ENCODE measurements at places on chromosomes 7 and 10.

DNA sequence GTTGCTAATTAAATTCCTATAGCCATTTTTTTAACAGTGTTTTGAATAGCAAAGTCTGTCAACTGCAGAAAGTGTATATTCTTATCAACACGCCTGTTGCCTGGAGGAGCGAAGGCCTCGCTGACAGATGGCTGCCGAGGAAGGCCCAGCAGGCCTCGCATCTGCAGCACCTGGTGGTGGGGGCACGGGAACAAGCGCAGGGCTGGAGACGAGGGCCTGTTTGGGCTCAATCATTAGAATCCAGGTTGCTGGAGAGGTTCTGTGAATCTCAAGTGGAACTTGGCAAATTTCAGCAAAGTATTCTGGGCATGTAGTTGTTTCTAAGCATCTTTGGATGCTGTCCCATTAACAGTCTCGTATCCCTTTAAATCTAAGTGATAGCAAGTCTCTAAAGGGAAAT is 66.1 kb upstream of the FAM204A start:
- no peak for DNase-seq

DNA sequence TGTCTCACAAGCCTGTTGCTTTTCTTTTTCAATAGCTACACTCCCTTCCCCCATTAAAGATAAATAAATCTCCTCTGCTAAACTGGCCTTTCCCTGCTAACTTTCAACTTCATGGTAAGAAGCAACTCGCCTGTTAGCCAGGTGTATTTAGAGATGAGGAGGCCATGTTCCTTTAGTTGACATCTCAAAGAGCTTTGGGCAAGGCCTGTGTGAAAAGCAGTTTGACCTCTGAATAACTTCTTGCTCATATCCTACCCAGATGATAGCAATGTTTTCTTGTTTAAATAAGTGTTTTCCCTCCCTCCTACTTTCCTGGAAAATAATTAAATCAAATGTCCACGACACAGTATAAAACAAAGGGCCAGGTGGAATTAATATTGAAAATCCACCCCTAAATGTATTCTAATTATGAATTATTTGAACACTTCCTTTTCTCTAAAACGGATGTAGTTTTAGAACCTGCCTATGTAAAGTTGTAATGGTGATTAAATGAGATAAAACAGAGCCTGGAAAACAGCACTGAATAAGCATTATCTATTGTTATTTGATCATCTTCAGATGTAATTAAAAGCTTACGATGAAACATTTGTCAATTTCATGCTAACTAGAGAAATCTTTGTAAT is 78.5 kb downstream of the HGF start:
- DNase-seq, result no peak

GRCh38 chr7:30549931-30550493 is 44.7 kb upstream of the GARS1 start:
- no peak for DNase-seq

GRCh38 chr10:48695636-48696534 is 11.2 kb downstream of the WDFY4 start:
- no peak for DNase-seq

- DNase-seq, result no peak
Observed at GRCh38 chr7:40676221-40676620, 541.4 kb downstream of the SUGCT start.

DNA sequence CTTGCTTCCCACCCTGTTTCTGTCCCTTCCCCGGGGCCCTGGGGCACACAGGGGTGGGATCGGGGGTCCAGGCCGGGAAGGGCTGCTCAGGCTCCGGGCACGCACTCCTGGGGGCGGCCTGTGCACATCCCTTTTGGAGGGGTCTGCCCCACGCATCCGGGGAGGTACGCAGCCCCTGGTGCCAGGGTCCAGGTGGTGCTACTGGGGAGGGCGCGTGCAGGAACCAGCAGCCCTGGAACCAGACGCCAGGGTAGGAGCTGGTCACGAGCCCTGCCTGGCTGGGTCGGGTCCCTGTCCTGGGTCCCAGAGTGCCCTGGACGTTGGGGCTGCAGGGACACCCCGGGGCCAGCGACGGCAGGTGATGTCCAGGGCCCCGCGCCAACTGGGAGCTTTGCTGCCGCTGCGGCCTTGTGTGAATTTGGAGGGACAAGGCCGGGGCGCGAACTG is 53.4 kb downstream of the GLRX3 start:
- DNase-seq, result no peak

DNA sequence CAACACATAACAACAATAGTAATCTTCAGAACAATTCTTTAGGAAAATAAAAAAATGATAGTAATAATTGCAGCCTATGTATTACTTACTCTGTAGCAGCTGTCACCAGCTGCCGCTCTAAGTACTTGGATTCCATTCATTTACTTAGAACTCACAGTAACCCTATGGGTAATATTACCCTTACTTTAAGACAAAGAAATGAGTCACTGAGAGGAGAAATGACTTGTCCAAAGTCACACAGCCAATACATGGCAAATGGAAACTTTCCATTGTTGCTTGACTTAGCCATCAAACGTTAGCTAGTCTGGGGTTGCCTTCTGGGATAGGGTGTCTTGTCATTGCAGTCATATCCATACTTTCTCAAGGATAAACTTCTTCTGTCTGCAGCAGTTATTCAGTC is 3.6 kb downstream of the CCNY start:
- no peak for DNase-seq

DNA sequence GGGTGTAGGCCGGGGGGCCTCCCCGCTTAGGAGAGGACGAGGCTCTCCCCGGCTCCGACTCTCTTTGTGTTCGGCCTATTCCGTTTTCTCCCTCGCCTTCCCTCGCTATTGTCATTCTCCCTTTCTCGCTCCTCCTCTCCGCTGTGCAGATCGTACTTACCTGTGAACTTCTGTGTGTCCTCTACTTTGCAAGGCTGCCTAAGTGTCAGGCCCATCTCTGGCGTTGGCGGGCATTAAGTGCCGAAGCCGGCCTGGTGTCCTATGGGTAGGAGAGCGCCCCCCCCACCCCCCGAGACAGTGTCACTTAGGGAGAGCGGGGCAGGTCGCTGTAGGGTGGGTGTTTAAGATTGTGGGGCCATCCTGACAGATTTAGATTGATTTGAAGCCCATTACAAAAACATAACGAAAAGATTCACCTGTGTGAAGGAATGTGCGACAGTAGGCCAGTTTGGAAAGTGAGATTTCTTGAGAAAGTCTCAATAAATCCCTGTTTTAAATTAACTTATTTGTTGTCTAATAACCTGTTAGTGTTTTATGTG is 579 bp downstream of the RBM33 start:
- peak; percentile 12 for DNase-seq

- no peak for DNase-seq
Observed at GRCh38 chr10:86265236-86265894, 101.2 kb downstream of the GRID1 start.

GRCh38 chr10:130719448-130719752 is 583.2 kb downstream of the GLRX3 start:
- no peak for DNase-seq

GRCh38 chr10:88565072-88565471 is 18.0 kb downstream of the RNLS start:
- DNase-seq, result no peak

DNA sequence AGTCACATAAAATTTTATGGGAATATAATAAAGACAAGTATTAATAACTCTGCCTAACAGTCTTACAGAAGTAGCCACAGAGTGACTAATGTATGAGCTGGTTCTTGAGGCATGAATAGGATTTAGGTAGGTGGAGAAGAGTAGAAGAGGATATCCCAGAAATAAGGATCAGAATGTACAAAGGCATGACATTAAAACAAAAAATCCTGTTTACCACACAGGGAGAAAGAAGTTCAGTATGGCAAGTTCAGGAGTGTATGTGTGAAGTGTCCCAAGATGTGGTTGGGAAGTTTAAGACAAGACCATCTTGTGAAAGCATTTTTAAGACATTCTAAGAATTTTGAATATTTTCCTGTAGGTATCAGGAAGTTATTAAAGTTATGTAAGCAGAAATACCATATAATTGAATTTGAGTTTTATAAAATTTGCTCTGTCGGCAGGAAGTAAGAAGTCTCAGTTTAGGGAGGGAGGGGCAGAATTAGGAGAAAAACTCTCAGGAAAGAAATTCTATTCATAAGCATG is 64.7 kb upstream of the CAV2 start:
- no peak for DNase-seq

GRCh38 chr10:121662945-121663917 is 65.0 kb upstream of the FGFR2 start:
- DNase-seq, result no peak

GRCh38 chr10:60148266-60148840 is 241.3 kb downstream of the ANK3 start:
- DNase-seq, result no peak

DNA sequence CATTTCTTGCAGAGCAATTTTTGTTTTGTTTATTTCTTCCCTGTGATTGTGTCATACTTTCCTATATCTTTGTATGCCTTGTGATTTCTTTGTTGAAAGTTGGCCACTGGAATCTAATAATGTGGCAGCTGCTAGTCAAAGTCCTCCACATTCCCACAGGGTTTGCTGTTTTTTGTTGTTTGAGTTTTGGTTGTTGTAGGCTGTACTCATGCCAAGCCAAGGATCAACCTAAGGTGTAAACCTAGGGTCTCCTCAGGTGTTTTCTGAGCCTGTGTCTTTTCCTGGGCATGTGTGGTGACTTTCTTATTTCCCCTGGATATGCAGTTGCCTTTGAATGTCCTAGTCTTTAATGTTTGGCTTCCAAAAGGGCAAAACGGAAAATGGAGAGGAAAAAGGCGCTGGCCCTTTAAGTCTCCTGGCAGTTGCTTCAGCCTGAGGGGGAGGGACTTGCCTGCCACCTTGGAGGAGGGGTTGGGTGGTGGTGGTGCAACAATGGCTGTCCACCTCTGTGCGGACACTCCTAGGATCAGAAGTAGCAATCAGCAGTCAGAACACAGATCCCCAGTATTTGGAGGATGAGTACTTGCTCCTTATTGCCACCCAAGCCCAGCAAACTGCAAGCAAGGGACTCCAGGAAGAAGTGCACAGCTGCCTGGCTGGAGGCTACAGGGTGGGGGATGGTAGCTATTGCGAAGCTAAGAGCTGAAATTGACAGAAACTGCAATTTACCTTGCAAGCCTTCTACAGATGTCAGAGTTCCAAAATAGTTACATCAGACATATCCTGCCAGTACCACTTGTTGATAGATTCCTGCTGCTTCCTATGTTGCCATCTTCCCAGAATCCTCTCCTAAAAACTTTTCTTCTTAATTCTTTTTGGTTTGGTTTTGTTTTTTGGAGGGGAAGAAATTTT is 5.6 kb upstream of the ZNF518A start:
- DNase-seq, result no peak

DNA sequence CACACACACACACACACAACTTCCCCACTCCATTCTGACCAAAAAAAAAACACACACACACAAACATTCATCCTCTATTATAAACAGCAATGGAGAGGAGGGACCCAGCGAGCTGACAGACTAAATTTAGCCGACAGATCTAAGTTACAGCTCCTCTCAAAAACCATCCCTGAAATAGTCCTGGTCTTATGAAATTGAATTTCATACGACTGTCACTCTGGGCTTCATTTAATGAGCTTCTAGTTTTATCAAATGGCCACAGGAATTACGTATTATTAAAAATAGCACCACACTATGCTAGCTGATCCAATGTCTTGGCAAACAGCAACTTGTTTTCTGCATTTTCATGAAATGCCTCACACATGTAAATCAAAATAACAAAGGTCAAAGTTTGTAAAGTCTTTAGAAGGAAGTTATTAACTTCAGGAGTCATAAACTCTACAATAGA is 131.3 kb upstream of the ASAH2 start:
- DNase-seq, result no peak

DNA sequence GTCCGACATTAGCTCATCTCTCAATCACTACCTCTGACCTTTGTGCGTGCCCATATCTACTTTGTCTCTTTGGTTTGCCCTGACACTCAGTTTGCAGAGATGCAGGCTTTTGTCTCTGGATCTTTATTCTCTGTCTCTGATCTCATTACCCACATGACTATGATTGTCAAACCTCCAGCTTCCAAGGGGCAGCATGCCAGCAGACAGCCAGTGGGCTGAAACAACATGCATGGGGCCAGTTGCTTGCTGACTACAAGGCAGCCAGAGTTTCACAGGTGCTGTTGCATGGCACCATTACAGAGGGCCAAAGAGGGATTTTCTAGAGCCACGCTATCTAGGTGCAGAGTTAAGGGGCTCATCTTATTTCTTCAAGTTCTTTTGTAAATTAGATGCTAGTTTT is 146.2 kb downstream of the SPAG6 start:
- no peak for DNase-seq

DNA sequence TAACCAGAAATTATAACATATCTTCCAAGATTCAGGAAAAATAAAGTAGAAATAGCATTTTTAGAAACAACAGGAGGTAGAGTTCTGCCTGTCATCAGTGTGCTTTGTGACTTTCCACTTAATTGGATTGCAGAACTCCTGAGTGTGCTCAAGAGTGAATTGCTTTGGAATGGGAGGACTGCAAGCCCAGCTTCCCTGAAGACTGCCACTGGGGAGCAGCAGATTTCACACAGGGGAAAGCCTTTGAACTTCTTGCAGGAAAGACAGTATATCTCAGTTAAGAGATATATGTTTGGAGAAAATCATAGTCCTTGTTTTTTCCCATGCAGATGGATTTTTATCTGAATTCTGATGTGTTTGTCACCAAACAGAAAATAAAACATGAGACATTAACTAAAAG is 124.5 kb downstream of the TMEM168 start:
- no peak for DNase-seq

DNA sequence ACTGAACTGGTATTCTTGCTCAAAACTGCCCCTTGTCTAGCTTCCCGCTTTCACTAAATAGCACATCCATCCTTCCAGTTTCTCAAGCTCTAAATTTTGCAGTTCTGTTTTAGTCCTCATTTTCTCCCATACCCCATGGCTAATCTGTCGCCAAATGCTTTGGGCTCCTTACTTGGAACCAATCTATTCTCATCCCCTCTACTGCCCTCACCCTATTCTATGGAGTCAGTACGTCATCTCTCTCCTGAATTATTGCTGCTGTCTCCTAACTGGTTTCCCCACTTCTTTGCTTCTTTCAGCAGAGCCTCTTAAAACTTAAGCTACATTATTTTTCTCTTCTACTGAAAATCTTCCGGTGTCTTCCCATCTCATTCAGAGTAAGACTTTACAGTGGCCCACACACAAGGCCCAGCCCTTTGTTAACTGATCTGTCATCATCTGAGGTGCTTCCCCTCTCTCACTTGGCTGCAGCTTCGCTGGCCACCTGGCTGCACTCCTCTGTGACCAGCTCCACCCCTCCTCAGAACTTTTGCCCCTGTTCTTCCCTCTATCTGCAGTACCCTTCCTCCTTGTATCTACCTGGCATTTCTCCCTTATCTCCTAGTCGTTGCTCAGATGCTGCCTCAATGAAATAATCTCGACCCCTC is 9.9 kb downstream of the STARD3NL start:
- DNase-seq, result no peak

GRCh38 chr7:142301923-142302550 is 44.2 kb upstream of the PRSS58 start:
- DNase-seq, result peak; percentile 47

GRCh38 chr10:121990015-121990677 is 1.2 kb downstream of the TACC2 start:
- DNase-seq, result no peak

- DNase-seq, result no peak
Observed at GRCh38 chr7:38838725-38839385, 70.1 kb downstream of the VPS41 start.
